ENCODE measurements at places on chromosomes 1 and 21.

DNA sequence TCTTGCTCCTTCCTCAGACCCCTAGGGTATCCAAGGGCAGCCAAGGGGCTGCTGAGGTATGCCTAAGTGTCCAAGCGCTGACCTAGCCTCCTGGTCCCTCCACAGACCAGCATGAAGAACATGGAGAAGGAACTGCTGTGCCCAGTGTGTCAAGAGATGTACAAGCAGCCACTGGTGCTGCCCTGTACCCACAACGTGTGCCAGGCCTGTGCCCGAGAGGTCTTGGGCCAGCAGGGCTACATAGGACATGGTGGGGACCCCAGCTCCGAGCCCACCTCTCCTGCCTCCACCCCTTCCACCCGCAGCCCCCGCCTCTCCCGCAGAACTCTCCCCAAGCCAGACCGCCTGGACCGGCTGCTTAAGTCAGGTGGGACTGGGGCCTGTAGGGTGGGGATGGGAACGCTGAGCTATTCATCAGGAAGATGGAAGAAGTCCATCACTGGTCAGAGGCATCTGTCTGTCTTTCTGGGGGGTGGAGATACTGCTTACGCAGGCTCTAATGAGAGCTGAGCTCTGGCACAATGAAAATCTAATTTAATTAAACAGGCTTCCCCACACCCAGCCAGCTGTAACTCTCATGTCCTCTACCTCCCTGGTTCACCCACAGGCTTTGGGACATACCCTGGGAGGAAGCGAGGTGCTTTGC lies 1.8 kb downstream of the TRIM46 start:
- H3K36me3 ChIP-seq: peaks cover 6% of the 10 kb centered on the region
- H3K27me3 ChIP-seq: peaks cover 6% of the 10 kb centered on the region
- no peak overlapping the region for H3K4me3 ChIP-seq
- H3K27ac ChIP-seq: no peak overlapping the region
- no peak for DNase-seq
- H3K4me1 ChIP-seq: peaks cover 35% of the 10 kb centered on the region

GRCh38 chr1:115046751-115047150 lies 17.1 kb downstream of the TSHB start:
- H3K4me3 ChIP-seq: no peak overlapping the region
- H3K27me3 ChIP-seq: no peaks in the 10 kb centered on the region
- no peaks in the 10 kb centered on the region for H3K4me1 ChIP-seq
- no peak for DNase-seq
- H3K36me3 ChIP-seq: no peaks in the 10 kb centered on the region

DNA sequence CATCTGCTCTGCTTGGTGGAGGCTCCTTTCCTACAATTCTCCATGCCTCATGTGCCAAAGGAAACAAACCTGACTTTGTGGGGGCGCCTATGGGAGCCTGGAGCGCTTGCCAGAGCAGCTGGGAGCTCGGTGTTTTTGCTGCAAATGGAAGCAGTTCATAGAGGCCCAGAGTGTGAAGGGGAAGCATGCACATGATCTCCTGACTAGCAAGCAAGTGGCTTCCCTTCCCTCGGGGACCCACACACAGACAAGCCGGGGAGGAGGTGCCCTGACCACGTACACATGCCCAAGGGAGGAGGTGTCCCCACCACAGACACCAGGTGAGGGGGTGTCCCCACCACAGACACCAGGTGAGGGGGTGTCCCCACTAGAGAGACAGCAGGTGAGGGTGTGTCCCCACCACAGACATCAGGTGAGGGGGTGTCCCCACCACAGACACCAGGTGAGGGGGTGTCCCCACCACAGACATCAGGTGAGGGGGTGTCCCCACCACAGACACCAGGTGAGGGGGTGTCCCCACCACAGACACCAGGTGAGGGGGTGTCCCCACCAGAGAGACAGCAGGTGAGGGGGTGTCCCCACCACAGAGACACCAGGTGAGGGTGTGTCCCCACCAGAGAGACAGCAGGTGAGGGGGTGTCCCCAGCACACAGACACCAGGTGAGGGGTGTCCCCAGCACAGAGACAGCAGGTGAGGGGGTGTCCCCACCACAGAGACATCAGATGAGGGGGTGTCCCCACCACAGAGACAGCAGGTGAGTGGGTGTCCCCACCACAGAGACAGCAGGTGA lies 106.8 kb downstream of the CRYAA start:
- H3K4me3 ChIP-seq: no peak overlapping the region
- no peak overlapping the region for H3K27ac ChIP-seq
- H3K36me3 ChIP-seq: no peaks in the 10 kb centered on the region
- peaks cover 14% of the 10 kb centered on the region for H3K4me1 ChIP-seq

DNA sequence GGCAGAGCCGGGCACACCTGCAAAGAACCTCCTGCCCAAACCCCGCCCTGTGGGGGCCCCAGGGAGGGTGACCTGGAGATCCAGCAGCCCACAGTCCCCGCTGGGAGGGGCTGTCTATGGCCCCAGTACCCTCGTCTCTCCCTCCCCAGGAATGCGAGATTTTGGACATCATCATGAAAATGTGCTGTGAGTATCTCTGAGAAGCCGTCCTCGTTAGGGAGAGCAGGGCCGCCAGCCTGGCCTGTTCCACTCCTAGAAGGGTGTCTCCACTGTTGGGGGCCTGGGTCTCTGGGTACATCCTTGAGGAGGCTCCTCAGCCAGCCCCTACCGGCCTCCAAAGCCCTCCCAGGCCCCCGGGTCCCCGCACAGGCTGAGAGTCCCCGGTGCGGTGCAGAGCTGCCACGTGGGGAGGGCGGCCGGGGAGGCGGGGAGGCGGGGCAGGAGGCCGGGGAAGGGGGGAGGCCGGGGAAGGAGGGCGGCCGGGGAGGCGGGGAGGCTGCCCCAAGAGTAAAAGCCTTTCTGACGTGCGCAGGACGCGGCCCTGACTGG lies 18.7 kb downstream of the COL6A1 start:
- H3K27ac ChIP-seq: no peak overlapping the region
- peak; percentile 39 for DNase-seq
- peaks cover 36% of the 10 kb centered on the region for H3K36me3 ChIP-seq
- H3K27me3 ChIP-seq: no peaks in the 10 kb centered on the region

GRCh38 chr1:182391028-182391361 lies 595 bp downstream of the GLUL start:
- peaks cover 51% of the 10 kb centered on the region for H3K4me1 ChIP-seq
- H3K27ac ChIP-seq: peak overlapping the region; percentile 99
- no peaks in the 10 kb centered on the region for H3K27me3 ChIP-seq
- H3K4me3 ChIP-seq: peak overlapping the region; percentile 95
- H3K36me3 ChIP-seq: peaks cover 29% of the 10 kb centered on the region
- DNase-seq: peak; percentile 48

GRCh38 chr1:187942986-187943385 lies 1114.2 kb downstream of the PLA2G4A start:
- no peak for DNase-seq
- H3K27me3 ChIP-seq: no peaks in the 10 kb centered on the region
- no peak overlapping the region for H3K4me3 ChIP-seq
- no peaks in the 10 kb centered on the region for H3K4me1 ChIP-seq

Data from lower lobe of right lung (tissue), 2 donors.